ENCODE measurements at places on chromosomes 3 and 15.

DNA sequence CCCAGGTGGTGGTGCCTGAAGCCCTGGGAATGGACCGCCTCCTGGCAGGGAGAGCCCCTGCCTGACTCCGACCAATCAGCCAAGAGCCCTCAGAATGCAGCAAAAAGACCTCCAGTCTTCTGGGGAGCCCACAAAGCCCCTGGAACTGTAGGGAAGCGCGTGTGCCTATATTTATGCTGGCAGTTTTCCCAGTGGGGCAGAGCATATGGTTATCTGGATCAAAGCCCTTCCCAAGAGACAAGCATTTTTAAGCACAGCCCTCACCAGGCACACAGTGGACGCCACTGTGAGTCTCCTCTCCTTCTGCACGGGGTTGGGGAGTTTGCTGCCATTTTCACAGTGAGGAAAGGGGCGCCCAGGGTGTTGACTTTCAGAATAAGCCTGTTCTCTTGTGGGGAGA is 80.9 kb upstream of the RPL32 start:
- DNase-seq = no peak

DNA sequence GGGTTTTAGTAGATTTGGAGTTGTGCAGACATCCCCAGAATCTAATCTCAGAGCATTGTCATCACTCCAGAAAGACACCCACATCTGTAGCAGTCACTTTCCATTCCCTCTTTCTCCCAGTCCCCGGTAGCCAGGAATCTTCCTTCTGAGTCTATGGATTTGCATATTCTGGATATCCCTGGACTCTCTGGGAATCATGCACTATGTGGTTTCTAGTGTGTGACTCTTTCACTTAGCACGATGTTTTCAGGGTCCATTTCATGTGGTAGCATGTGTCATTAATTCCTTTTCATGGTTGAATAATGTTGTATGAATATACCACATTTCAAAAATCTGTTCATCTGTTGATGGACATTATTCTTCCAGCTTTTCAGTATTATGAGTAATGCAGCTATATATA is 29.3 kb downstream of the FBLN2 start:
- DNase-seq = no peak

DNA sequence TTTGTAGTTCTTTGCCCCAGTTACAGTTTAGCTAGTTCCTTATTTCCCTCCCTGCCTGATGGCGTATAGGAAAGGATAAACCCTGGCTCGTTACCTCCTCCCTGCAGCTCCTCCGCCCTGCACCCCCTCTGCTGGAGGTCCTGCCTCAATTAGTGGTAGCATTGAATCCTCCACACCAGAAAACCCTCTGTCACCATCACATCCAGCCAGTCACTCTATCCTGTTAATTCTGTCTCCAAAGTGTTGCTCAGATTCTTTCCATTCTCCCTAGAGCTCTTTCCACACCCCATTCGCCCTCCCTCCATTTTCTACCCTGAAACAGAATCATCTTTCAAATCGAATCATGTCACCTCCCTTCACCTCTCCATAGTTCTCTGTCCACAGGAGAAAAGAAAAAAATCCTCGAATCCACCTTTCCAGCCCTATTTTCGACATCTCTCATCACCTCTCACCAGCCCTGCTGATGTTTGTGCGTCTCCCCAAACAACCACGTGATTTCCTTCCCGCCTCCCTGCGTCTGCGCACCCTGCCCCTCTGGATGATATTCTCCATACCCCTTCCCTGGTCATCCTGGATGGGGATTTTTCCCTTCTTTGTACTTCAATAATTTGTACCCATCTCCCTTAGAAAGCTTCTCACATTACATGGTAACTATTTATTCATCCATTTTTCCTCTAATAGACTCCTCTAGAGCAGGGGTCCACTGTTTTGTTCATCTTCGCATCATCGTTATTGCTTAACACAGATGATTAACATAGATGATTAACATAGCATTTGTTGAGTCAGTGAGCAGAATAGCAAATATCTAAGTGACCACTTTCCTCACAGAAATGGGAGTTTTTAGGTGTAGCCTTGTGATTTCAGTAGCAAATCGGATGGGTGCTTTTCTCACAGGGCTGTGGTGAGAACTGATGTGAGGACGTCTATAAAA is 37.1 kb downstream of the MAP3K13 start:
- no peak for DNase-seq

GRCh38 chr3:12990306-12990705 is 82.9 kb downstream of the IQSEC1 start:
- DNase-seq = no peak

DNA sequence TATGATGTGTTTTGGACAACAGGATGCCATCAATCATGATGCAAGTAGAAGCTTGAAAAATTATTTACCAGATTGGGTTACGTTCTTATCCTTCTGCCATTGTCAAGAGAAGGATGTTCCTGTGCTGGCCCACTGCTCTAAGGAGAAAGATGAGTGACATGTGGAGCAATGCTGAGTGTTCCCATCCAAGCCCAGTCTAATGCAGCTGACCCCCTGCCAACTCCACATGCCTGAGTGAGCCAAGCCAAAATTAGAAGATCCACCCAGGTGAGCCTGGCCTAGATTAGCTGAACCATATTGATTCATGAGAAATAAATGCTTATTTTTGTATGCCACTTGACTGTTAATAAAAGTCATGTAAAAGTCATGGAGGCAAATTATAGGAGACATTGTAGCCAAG is 446.5 kb downstream of the CNTN3 start:
- no peak for DNase-seq

DNA sequence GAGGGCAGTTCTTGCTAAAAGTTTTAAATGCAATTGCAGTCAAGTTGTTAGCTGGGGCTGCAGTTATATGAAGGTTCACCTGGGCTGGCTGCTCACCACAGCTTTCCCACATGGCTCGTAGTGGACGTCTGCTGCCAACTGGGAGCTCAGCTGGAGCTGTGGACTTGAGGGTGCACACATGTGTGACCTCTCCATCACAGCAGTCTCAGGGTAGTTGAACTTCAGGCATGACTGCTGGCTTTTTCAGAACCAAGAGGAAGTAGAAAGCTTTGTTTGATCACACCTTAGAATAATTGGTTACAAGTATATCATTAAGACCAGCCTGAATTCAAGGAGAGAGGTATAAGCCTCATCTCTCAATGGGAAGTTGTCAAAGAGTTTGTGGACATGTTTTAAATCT is 74.1 kb downstream of the CHL1 start:
- DNase-seq = no peak

DNA sequence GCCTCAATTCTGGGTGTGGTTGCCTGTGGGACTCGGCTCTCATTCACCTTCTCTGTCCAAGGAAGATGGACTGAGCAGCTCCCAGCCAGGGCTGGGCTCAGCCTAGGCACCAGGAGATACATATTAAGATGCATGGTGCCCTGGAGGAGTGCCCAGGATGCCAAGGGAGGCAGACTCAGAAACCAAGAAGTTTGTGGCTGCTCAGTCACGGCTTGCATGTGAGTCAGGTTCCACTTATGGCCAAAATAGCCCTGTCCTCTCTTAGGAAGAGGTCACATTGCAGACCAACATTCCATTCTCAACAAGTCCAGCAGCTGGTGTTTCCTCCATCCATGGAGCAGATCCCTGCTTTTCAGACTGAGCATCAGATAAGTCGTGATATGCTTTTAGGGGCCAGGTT is 21.8 kb downstream of the CDCP1 start:
- no peak for DNase-seq

DNA sequence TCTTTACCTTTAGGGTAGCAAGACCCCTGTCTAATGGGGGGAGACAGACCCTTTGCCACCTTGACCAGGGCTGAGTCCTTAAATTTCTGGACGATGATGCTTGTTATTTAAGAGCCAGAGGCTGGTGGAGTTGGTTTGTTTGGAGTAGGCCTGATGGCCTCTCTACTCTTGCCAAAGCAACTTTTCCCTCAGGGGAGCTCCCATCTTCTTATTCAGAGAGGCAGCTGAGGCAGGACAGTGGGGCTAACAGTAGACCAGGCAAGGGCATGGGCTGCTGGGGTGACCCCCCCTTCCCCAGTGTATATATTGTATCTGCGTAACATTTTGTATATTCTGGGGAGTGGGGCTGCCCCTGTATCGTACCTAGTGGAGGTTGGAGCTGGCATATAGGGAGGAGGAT is 10.3 kb downstream of the RPS17 start:
- no peak for DNase-seq

- DNase-seq = no peak
Measured at GRCh38 chr3:186226482-186226881, 117.6 kb upstream of the ETV5 start.

DNA sequence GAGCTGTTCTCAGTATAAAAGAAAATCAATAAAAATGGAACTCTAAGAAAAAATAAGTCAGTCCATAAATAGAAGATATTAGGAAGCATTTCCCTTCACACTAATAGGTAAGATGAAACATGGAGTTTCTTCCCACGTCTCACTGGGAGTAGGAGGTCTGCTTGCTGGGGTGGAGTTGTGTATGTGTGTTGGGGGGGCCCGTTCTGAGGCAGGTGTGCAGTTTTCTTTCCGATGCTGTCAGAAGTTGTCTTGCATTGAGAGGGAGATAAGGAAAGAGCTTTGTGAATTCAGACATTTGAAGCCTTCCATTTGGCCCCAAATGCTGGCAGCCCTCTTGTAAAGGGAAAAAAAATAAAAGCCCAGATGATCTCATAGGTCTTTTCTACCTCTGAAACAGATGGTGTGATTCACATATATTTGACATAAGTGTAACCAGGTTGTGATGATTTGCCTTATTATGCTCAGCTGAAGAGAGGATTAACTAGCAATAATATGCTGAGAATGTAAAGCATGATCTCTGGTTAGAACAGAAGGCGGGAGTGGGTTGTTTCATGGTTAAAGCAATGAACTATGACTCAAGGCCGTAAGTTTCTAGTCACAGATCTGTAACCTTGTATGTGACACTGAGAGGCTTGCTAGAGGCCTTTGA is 8.8 kb downstream of the RASGRP1 start:
- DNase-seq = no peak

- DNase-seq = no peak
Measured at GRCh38 chr3:182212479-182213076, 500.9 kb downstream of the SOX2 start.
